NCI-H774 (cell line): ENCODE measurements at places on chromosomes 3 and 15.
A peak's percentile ranks its signal among the peaks of the same experiment; 100 is the strongest.

GRCh38 chr15:77620297-77620696 is 12.4 kb downstream of the LINGO1 start:
- no peak for DNase-seq

- DNase-seq, result no peak
Measured at GRCh38 chr15:92652576-92652966, 3.0 kb downstream of the FAM174B start.

DNA sequence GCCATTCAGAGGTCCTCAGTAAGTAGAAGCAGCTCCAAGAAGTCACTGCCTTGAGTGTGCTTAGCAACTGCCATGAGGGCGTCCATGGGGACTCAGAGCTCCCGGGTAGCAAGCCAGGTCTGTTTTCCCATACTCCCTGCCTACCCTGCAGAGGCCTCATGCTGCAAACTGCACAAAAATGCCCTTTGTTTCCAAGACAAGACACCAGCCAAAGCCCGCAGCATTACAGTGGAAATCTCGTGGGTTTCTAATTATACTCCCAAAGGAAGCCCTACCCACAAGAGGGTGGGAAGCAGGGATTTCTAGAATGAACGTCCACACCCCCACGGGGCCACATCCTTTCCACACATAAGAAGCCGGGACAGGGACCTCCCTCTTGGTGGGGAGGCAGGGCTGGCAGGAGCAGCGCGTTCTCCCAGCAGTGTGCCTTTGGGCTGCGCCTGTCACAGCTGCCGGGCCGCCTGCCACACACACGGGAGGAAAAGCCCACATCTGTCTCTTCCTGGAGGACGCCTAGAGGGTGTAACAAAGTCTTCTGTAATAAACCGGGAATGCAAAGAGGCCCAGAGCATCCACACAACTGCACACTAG is 31.1 kb downstream of the FAM174B start:
- no peak for DNase-seq

DNA sequence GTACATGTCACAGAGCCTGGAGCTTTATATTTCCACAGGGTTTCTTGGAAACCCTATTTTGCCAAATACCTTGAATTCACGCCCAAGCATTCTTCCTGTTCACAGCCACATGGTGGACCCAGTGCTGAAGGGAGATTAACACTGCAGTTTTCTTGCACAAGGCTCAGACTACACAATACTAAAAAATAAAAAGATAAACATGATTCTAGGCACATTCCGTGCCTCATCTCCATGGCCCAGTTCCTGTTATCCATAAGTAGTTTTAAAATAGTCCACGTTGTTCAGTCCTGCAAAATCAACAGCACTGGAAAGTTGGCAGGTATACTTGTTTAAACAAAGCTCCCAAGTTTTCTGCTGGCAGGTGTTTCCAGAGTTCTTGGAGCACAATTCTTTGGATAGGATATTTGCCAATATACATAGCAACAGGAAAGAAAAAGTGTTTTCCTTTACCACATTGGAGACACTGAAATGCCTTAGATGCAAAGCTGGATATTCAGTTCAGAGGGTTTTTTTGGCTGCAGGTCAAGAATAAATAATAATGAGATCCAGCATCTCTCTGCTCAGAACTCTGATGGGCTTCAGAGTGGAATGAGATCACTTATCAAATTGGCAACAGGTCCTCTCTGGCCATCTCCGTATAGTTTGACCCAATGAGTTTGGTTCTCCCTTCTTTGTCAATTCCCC is 88.1 kb upstream of the TGFBR2 start:
- peak; percentile 23 for DNase-seq

- DNase-seq, result no peak
Measured at GRCh38 chr3:157793745-157794144, 290.5 kb upstream of the VEPH1 start.

DNA sequence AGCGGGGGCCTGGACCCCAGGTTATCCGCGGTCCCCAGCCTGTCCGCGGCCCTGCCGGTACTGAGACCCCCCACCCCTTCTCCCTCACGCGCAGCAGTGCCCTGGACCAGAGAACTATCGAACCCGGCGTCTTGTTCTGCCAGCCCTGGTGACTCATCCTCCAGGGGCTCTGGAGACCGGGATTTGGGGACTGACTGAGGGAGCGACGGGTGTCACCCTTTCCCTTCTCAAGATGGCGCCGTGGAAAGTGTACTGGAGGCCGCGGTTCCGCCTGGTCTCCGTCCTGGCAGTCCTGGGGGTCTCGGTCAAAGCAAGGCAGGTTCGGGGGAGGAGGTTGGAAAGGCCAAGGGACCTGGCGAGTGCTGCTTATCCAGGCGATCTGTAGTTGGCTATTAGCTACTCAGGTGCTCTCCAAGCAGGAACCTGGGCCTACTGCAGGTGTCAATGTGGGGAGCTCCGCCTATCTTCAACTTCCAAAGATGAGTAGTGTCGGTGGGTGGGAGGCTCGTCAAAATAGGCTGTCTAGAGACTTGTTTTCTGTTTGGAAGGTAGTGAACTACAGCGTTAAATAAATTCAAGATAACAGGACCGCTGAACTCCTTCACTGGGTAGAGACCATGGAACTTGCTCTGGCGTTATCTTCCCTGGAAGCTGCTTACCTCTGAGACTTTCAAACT is 790 bp downstream of the RAB5A start:
- DNase-seq, result peak; percentile 3

DNA sequence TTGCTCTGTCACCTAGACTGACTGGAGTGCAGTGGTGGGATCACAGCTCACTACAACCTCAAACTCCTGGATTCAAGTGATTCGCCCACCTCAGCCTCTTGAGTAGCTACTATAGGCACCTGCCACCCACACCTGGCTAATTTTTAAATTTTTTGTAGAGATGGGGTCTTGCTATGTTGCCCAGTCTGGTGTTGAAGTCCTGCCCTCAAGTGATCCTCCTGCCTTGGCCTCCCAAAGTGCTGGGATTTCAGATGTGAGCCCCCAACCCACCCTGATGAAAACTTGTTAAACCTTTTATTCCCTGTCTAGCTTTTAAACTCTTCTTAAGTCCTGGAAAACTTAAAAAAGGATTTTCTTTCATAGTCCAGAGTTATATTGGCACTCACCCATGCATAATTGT is 2.6 kb downstream of the ECT2 start:
- DNase-seq, result no peak

GRCh38 chr3:53554559-53555067 is 60.2 kb downstream of the CACNA1D start:
- no peak for DNase-seq

- DNase-seq, result no peak
Measured at GRCh38 chr15:61480863-61481262, 251.8 kb upstream of the RORA start.

GRCh38 chr3:117063930-117064329 is 354.4 kb downstream of the TUSC7 start:
- no peak for DNase-seq
